ENCODE measurements at places on chromosomes 7 and 10.

DNA sequence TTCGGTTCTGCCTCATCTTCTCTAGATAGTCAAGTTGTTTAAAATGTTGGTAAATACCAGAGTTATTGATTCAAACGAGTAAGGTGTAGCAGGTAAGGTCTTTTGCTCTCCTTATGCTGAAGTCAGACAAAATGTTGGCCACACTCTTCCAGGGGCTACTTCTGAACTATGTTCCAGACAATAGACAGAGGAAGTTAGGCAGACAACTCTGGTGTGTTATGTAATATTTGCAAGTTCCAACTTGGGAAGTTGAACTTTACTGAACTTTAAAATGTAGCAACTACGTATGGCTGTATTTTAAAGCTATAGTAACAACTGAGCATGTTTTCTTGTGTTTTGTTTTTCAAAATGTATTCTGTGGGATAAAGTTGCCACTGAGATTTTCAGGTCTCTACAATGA is 125.7 kb upstream of the NEBL start:
- no peak for DNase-seq

- DNase-seq = no peak
Measured at GRCh38 chr7:77427996-77428603, 12.0 kb upstream of the GSAP start.

- peak; percentile 87 for DNase-seq
Measured at GRCh38 chr10:122490786-122491680, 29.7 kb downstream of the HTRA1 start.

GRCh38 chr10:68218786-68219185 is 13.1 kb downstream of the ATOH7 start:
- DNase-seq = no peak

GRCh38 chr10:29389935-29390334 is 101.1 kb downstream of the LYZL1 start:
- no peak for DNase-seq
